ENCODE measurements at places on chromosomes 11 and 22. TPM values are rescaled to one million over a fixed set of nuclear protein-coding genes. Genes with fewer than 3 reads are reported as not detected.

The TRPC6 gene
- total RNA-seq, result 0.34 TPM

GRCh38 chr11:129374993-129375750 lies 476 bp upstream of the BARX2 start:
- DNase-seq, result no peak
- H3K4me1 ChIP-seq, result no peaks in the 10 kb centered on the region
- no peak overlapping the region for H3K27ac ChIP-seq
- H3K27me3 ChIP-seq, result peaks cover 32% of the 10 kb centered on the region

DNA sequence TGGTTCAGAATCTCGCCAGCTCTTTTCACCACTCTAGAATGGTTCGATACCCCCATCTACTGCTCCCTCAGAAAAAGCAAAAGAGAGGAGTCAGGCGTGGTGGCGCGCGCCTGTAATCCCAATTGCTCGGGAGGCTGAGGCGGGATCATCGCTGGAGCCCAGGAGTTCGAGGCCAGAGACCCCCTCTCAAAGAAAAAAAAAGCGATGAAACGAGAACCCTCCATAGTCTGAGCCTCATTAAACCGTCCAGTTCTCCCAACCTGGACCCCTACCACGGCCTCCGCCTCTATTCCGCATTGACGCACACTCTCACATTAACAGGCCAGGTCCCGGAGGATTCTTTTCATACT lies 439 bp downstream of the SPA17 start:
- peaks cover 8% of the 10 kb centered on the region for H3K4me1 ChIP-seq
- no peaks in the 10 kb centered on the region for H3K27me3 ChIP-seq
- H3K4me3 ChIP-seq, result peak overlapping the region; percentile 54
- peak overlapping the region; percentile 70 for H3K27ac ChIP-seq

The ALDH3B1 gene
- total RNA-seq, result 59.8 TPM

DNA sequence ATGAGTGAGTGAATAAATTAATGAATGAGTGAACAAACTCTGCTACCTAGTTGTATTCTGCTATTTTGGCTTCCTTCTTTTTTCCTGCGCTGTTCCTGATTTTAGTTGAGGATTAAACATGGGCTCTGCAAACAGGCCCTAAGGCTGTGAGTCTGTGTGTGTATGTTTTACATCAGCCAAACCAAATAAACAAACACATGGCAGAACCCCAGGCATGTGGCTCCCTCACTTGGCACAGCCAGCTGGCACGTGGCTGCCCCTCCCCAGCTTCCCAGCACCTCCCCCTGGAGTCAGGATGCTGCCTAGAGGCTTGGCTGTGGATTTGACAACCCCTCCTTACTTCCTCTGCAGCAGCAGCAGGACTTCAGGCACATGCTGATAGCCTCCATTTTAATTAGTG lies 593.2 kb downstream of the INSC start:
- peak; percentile 93 for DNase-seq
- H3K27ac ChIP-seq, result no peak overlapping the region
- H3K36me3 ChIP-seq, result no peaks in the 10 kb centered on the region

- no peak overlapping the region for H3K4me3 ChIP-seq
- H3K36me3 ChIP-seq, result no peaks in the 10 kb centered on the region
- H3K4me1 ChIP-seq, result peaks cover 4% of the 10 kb centered on the region
- no peak overlapping the region for H3K27ac ChIP-seq
- no peaks in the 10 kb centered on the region for H3K27me3 ChIP-seq
These were observed 19.7 kb downstream of the SLC37A2 start for GRCh38 chr11:125082611-125083311.

GRCh38 chr11:2891326-2892214 lies 6.0 kb upstream of the CDKN1C start:
- H3K27me3 ChIP-seq, result no peaks in the 10 kb centered on the region
- no peak for DNase-seq
- no peak overlapping the region for H3K27ac ChIP-seq
- no peaks in the 10 kb centered on the region for H3K36me3 ChIP-seq
- H3K4me1 ChIP-seq, result peaks cover 28% of the 10 kb centered on the region

- H3K4me3 ChIP-seq, result peak overlapping the region; percentile 60
- no peak for DNase-seq
- H3K36me3 ChIP-seq, result no peaks in the 10 kb centered on the region
- peak overlapping the region; percentile 33 for H3K27ac ChIP-seq
- peaks cover 16% of the 10 kb centered on the region for H3K4me1 ChIP-seq
These were observed 1.1 kb upstream of the PPFIBP2 start for GRCh38 chr11:7512525-7513233.

GRCh38 chr11:28169816-28170215 lies 61.6 kb downstream of the METTL15 start:
- H3K27me3 ChIP-seq, result no peaks in the 10 kb centered on the region
- no peak for DNase-seq
- H3K4me3 ChIP-seq, result no peak overlapping the region
- no peak overlapping the region for H3K27ac ChIP-seq

The KDM4D gene
- 0.41 TPM for total RNA-seq

The NCAPD3 gene
- total RNA-seq, result 29.4 TPM
